ENCODE measurements at places on chromosomes 6 and 20.

GRCh38 chr20:58352468-58352867 lies 36.6 kb upstream of the VAPB start:
- DNase-seq = no peak

DNA sequence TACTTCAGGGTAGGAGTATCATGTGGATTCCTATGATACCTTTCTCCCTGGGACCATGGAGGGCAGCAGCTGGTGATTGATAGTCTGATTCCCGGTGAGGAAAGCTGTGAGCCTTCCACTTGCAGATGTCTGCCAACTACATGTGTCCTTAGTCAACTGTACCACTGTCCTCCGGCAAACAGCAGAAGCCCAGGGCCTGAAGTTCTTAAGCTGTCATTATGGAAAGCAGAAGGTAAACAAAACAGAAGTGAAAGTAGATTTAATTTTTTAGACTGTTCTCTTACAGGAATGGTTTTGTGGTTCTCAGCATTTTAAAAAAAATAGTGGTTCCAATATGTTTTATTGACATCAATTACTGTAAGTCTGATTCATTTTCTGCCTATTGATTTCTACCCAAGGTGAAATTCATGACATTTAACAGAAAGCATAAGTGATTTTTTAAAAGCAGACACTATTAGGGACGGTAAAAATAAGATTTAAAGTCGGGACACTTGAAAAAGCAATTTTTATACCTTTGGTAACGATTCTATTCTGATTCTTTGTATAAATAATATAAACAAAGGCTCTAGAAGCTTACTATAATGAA lies 36.6 kb downstream of the PTPN1 start:
- DNase-seq = no peak

- no peak for DNase-seq
Measured at GRCh38 chr20:2822073-2822472, 5.9 kb downstream of the TMEM239 start.

GRCh38 chr20:57879779-57880570 lies 170.2 kb upstream of the PMEPA1 start:
- no peak for DNase-seq

GRCh38 chr6:112983713-112984261 lies 636.7 kb downstream of the RFPL4B start:
- DNase-seq = no peak

DNA sequence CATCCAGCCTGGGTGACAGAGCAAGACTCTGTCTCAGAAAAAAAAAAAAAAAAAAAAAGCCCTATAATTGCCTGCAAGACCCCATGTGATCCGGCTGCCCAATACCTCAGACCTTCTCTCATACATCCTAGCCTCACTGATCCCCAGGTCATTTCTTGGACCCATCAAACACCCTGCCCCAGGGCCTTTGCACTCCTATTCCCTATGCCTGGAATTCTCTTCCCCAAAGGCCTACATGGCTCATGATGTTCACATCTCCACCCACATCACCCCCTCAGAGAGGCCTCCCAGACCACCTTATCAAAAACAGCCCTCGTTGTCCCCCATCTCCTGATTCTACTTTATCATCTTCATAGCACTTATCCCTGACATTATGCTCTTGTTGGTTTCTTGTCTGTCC lies 8.9 kb downstream of the PACSIN1 start:
- no peak for DNase-seq

GRCh38 chr6:23533311-23533710 lies 592.7 kb upstream of the NRSN1 start:
- no peak for DNase-seq

DNA sequence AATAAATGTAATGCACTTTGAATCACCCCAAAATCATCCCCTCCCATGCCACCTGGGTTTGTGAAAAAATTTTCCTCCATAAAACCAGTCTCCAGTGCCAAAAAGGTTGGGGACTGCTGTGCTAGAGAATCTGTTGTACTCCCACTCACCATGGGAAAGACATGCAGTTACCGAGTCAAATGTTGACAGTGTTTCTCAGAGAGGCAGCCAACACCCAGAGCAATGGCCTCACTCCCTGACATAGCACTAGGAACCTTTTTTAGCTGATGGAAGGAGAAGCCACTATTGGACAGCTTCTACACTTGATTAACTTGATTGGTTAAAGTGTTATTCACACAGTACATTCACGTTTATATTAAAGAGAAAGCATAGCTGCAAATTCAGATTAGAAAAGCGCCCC lies 59.8 kb upstream of the MANEA start:
- DNase-seq = no peak

GRCh38 chr6:37187321-37188022 lies 17.5 kb downstream of the PIM1 start:
- no peak for DNase-seq

DNA sequence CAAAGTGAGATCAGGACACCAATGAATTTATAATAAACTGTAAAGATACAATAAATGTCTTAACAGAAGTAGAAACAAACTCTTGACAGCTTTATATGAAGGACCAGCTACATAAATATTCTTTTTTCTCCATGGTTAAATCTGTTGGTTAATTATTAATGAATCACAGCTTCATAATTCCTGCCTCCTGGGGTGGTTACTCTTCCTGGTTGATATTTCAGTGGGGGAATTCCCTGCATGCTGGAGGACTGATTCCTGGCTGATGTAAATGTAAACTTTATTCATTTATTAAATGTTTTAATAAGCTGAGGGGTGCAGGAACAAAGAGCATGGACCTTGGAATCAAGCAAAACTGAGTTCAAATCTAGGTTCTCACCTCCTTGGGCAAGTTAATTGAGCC lies 16.2 kb upstream of the RCAN2 start:
- no peak for DNase-seq

DNA sequence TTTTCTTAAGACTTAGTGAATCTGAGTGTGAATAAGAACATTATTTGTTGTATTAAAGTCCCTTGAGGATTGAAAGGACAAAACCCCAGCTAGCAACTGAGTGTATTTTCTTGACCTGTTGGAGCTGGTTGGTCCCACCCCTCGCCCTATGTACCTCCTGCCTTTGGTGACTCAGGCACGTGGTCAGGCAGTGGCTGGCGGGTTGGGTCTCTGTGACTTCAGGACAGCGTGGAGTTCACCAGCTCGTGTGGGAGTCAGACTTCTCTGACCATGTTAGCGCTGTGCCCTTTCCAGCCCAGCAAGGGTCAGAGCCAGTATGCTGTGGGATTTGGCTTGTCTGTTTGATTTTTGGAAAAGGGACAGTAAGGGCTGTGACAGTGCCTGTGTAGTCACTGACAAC lies 93.7 kb downstream of the SSR1 start:
- no peak for DNase-seq

DNA sequence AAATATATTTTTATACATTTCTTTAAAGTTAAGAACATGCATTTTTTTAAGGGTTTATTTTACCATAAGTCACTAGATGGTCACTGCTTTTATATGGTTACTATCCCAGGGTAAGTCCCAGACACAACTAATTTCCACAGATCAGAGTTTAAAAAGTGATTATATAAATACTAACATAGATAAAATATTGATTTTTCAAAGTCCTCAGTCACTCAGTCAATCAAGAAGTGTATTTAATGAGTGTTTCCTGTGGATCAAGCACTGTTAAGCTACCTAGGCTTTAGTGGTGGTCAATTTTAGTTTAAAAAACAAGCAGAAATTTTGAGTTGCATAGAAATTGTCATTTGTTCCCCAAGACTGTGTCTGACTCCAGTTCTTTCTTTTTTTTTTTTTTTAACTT lies 399.5 kb upstream of the SYNCRIP start:
- DNase-seq = no peak

- DNase-seq = no peak
Measured at GRCh38 chr20:48040491-48040890, 255.2 kb upstream of the SULF2 start.

- DNase-seq = no peak
Measured at GRCh38 chr6:28580475-28580874, 54.8 kb downstream of the GPX5 start.

DNA sequence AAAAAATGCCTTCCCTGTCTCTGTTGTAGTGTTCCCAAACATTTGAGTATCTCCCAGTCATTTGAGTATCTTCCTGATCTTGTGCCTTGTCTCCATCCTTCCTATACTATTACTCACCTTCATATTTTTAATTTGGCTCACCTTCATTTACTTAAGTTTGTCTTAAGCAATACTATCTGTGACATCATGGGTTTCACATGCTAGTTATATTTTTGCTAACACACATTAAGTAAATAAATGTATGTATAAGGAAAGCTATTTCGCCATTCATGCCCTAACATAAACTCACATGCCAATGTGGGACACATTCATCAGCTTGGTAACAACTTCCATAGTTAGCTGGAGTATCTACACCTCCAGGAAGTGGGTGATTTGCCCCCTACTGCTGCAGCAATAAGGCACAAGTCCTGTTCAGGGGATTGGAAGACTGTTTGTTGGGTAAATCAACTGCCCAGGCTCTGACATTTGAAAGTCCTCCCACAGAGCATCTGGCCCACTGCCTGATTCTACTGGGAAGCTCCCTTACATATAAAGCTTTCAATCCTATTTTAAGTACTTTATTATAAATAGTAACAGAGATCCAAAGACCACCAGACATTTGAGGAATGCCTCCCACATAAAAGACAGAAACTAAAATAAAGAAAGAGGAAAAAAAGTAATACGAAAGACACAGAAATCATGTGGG lies 132.3 kb downstream of the ISM1 start:
- DNase-seq = no peak

- no peak for DNase-seq
Measured at GRCh38 chr20:3398681-3399252, 8.7 kb downstream of the DNAAF9 start.

- no peak for DNase-seq
Measured at GRCh38 chr6:16872543-16873235, 111.4 kb upstream of the ATXN1 start.

DNA sequence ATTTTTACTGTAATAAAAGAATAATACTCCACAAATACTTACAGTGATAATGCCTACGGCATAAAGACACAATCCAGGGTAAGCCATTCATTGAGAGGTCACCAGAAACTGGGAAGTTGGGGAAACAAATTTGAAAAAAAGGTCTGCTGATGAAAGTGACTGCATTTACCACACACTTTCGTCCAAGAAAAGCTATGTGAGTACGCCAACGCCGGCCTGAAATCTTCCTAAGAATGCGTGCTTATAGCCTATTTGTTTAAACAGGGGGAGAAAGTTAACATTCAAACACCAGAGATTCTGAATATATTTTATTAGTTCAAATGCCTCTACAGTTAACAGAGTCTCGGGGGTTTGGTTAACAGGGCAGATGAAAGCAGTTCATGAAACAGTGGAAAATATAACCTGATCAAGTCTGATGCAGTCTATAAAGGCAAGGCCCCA lies 657 bp upstream of the LTV1 start:
- DNase-seq = no peak

GRCh38 chr6:139290787-139291311 lies 949 bp downstream of the TXLNB start:
- DNase-seq = no peak

All from stimulated activated CD8-positive, alpha-beta memory T cell treated with anti-CD3 and anti-CD28 coated beads, Interleukin-4, amount 100 ng/mL, for 1 hour (primary cell).